ENCODE measurements at places on chromosomes 16 and 17.

GRCh38 chr17:81976332-81977210 lies 858 bp upstream of the ASPSCR1 start:
- DNase-seq = peak; percentile 71

DNA sequence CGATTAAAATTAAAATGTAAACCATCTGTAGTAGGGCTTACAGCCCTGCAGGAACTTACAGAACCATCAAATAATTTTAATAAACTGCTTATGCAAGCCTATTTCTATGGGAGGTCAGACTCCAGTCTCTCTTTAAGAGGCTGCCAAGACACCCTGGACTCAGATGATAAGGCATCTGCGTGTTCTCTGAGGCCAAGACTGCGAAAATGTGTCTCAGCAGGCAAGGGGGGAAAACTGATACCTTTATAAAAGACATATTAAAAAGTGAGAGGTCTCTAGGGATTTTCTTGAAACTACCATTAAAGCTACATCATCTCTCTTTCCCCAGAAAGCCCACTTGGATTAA lies 32.2 kb downstream of the MPHOSPH6 start:
- DNase-seq = no peak

DNA sequence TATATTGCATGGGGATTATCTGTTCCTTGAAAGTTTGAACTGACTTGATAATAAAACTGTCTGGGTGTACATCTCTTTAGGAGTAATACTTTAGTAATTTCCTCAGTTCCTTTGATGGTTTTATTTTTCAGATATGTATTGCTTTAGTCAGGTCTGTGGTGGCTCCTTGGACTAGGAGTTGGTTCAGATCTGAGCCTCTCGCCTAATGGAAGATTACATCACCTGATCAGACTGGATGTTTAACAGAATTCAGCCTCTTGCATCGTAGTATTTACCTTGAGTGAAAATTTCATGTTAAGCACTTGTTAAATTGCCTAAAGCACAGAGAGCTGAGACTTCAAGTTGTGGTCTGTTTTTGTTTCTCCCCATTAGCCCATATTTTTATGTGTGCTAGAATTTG lies 267.3 kb downstream of the MAP2K4 start:
- no peak for DNase-seq

- no peak for DNase-seq
Observed at GRCh38 chr17:1003972-1004768, 7.2 kb downstream of the TIMM22 start.

- peak; percentile 42 for DNase-seq
Observed at GRCh38 chr17:2214047-2214928, 89.3 kb downstream of the SMG6 start.

DNA sequence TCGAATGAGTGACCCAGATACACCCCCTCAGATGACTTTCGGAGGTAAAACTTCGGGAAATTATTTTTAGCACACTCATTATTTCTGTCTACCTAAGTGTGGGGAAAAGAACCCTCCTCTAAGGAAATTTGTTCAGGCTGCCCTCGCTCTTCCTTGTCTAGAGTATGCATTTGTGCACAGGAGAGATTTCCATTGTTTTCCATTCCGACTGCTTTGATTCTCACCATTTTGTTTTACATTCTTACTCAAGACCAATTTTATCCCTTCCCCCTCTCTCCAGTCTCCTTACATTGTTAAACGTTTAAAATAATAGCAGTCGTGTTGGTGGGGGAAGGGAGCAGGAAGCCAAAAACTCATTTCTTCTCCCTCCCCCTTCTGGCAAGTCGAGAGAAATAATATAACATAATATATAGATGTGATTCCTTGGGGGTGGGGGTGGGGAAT lies 1.5 kb upstream of the CHD3 start:
- DNase-seq = no peak

DNA sequence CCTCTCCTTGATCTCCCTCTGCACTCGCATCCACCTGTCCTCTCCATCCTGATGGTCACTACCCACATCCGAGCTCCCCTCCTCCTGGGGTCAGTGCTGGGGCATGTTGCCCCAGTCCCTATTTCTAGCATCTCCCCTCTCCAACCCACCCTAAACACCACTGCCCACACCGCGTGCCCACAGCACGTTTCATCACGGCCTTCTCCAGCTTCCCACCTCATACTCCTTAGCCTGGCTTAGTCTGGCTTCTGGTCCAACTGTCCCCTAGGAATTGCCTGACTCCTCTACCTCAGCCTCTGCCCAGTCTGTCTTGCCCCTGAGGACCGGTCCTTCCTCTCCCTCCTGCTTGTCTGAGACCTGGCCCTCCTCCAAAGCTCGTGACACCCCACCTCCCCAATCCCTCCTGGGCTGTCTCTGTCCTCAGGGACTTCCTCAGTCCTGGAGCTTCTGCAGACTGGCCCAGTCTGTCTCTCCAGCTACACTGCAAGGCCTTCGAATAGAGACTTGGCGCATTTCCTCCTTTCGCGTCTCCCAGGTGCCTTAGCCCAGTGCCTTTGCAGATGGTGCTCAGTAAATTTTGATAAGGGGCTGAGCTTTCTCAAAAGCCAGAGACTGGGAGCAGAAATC lies 4.9 kb downstream of the ALOX15 start:
- no peak for DNase-seq

- no peak for DNase-seq
Observed at GRCh38 chr16:9465161-9465560, 373.7 kb downstream of the HAPSTR1 start.

DNA sequence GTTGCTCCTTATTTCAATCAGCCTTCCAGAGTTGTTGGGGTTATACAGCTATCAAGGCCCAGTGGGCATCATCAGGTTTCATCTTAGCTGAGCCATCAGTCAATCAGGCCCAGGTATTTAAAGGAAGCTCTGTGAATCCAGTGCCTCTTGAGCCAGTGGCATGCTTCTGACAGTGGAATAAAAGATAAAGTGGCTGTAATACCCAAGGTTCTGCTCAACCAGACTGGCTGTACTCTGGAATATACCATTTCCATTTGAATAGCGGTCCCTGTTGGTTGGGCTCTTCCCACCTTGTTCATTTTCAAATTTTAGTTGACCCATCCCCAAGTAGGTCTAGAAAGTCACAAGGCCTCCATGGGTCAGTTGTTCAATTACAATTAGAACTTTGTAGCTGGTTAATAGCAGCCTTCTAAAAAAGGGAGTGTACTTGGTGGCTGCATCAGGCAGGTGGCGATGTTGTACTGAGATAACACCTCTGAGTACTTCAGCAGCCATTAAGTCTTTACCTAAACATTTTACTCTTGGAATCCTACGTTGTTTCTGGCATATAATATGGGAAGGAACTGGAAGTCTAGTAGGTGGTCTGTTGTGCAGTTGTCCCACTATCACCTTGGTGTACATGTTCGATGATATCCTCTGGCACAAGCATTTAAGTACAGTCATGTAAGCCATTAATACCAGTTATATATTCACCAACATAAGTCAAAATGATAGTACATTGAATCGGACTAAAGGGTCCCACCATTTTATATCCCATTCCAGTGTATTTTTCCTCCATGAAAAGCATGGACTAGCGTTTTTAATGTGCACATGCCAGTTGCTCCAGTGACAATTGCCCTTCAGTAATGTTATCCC lies 294.1 kb downstream of the BCAS3 start:
- DNase-seq = peak; percentile 54

- DNase-seq = no peak
Observed at GRCh38 chr16:79257953-79258490, 342.5 kb downstream of the MAF start.

DNA sequence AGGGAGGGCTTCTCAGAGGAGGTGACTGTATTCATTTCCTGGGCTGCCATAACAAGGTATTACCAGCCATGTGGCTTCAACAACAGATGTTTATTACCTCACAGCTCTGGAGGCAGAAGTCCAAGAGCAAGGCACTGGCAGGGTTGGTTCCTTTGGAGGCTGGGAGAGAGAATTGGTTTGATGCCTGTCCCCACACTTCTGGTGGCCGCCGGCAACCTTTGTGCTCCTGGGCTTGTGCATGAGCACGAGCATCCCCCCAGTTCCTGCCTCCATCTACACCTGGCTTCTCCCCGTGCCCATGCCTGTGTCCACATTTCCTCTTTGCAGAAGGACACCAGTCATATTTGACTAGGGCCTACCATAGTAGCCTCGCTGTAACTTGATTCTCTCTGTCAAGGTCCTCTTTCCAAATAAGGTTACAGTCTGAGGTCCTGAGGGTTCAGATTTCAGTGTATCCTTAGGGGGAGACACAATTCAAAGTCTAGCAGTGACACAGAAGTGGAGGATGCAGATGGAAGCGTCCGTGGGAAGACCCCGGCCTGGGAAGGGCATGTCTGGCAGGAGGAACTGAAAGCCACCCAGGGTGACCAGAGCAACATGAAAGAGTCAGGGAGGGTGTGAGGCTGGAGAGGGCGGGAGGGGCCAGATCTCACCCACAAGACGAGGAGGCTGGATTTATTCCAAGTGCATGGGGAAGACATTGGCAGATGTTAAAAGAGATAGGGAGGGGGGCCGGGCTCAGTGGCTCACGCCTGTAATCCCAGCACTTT lies 188.2 kb upstream of the HSBP1 start:
- no peak for DNase-seq

GRCh38 chr16:83244057-83244456 lies 563.7 kb upstream of the HSBP1 start:
- no peak for DNase-seq

DNA sequence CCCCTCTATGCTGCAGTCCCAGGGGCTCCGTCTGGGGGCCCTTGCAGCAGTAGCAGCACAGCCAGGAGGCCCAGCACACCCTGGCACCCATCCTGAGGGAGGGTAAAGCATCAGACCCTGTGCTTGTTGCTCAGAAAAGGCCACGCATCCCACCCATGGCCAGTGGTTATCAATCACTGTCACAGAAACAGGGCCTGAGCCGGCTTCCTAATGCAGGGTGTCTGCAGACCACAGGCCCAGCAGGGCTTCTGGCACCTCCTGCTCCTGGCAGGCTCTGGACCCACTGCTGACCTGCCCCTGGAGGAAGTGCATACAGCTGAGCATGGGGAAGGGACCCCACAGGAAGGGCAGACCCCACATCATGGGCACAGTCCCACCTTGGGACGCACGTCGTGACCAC lies 26.9 kb upstream of the CDH15 start:
- no peak for DNase-seq

DNA sequence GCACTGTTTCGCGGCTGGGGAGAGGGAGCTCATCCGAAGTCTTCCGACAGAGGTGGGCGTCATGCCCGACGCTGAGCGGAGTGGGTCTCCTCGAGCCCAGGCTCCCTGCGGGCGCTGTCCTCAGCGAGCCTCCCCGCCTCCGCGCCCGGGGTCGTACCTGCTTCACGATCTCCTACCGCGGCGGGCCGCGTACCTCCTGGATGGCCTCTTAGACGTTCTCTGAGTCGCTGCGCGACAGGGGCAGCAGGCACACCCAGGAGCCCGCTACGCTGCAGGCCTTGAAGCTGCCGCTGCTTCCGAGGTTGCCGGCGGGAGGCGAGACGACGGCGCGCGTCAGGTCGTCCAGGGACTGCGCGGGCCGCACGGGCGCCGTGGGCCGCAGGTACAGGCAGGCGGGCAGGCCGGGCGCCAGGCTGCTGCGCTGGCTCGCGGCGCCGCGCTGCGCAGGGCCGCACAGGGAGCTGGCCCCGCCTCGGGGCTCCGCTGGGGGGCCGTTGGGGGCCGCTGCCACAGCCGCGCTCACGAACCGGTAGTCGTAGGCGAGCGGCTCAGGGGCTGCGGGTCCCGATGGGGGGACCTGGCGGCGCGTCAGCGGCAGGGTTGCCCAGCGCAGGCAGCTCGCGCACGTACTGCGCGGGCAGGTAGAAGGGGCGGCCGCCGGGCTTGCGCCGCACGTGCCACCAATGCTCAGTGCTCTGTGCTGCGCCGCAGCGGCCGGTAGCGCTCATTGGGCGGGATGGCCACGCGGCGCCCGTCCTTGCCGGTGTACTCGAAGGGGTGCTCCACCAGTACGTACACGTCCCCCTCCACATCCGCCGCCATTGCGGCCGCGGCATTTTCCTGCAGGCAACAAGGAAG lies 116.4 kb upstream of the SMURF2 start:
- peak; percentile 44 for DNase-seq

DNA sequence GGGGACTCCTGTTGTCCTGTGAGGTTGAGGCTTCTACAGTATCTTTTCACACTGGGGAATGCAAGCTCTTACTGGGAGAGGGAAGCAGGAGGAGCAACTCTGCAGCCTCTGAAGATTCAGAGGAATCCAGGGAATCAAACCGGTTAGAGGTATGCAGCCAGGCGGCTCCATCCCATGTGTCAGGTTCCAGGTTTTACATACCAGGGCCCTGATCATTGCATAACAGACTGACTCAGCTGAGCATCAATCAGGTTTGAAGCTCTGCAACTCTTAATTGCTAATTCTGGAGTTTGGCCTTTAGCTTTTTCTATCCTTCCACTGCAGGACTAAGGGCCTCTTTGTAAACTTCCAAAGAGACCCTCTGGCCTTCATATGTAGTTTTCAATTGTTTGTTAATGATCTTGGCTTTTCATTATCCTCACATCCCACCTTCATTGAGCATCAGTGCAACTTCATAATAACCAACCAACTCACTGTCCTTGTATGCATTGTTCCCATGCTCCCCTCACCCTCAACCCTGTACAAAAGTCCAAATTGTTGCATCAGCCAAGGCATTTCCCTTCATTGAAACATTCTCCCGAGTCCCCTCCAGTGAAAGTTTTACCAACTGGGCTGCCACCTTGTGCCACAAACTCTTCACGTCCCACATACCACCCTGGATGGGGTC lies 59.7 kb upstream of the DHX40 start:
- no peak for DNase-seq

DNA sequence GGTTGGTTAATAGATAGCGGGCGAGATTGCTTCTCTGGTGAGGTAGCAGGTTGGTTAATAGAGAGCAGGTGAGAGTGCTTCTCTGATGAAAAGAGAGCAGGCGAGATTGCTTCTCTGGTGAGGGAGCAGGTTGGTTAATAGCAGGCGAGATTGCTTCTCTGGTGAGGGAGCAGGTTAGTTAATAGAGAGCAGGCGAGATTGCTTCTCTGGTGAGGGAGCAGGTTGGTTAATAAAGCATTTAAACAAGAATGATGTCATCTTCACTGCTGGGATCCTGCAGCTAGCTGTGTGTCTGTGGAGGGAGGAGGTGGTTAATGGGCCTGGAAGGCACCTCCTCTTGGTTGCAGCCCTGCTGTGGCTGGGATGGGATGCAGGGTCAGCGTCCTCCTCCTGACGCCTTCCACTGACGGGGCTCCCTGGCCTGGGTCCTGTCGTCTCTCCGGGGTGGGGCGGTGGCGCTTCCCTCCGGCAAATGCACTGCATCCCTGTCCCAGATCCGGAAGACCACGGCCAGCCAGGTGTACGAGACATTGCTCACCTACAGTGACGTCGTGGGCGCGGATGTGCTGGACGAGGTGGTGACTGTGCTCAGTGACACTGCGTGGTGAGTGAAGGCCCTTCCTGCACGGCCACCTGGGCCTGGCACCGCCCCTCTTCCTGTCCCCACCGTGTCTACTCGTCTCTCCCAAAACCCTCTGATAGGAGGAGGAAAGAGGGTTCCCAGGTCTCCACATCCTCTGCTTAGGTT lies 99.2 kb upstream of the ZNF750 start:
- no peak for DNase-seq
